Activated naive CD4-positive, alpha-beta T cell (primary cell): ENCODE measurements at places on chromosomes 11 and 22.

- DNase-seq: no peak
These were observed 27.0 kb downstream of the KCNJ1 start for GRCh38 chr11:128840137-128840536.

- no peak for DNase-seq
These were observed 3.1 kb upstream of the IL10RA start for GRCh38 chr11:117983163-117983475.

DNA sequence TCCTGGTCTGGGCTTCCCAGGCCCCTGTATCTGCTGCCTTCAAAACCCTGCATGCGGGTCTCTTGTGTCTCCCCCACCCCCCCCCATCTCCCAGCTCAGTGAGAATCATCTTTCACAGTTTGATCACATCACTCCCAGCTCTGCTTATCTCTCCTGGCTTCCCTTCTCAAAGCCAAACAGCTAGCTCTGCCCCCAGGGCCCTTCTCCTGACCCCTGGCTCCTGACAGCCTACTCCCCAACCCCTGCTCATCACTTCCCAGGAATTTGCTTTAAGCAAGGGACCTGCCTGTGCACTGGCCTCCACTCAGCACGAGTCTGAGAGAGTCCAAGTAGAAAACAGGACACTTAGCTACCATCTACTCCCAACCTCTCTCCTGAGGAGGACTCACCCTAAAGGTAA lies 342.7 kb downstream of the TENM4 start:
- DNase-seq: no peak

DNA sequence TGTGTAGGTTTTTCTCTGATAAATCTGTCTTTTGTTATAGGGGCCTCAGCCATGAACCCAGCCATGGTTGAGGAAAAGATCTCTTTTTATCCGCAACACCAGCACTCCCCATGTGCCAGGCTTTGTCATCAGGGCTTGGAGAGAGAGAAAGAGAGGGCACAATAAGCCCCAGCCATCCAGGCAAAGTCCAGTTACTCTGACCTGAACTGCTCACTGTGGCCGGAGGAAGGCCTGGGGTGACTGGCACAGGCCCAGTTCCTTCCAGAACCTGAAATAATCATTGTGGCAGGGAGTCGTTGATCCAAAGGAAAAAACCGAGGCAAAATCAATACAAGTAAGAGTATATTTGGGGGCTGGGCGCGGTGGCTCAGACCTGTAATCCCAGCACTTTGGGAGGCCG lies 3.9 kb upstream of the ARHGAP8 start:
- DNase-seq: no peak

- DNase-seq: no peak
These were observed 33.1 kb downstream of the CCDC15 start for GRCh38 chr11:124987096-124987495.

DNA sequence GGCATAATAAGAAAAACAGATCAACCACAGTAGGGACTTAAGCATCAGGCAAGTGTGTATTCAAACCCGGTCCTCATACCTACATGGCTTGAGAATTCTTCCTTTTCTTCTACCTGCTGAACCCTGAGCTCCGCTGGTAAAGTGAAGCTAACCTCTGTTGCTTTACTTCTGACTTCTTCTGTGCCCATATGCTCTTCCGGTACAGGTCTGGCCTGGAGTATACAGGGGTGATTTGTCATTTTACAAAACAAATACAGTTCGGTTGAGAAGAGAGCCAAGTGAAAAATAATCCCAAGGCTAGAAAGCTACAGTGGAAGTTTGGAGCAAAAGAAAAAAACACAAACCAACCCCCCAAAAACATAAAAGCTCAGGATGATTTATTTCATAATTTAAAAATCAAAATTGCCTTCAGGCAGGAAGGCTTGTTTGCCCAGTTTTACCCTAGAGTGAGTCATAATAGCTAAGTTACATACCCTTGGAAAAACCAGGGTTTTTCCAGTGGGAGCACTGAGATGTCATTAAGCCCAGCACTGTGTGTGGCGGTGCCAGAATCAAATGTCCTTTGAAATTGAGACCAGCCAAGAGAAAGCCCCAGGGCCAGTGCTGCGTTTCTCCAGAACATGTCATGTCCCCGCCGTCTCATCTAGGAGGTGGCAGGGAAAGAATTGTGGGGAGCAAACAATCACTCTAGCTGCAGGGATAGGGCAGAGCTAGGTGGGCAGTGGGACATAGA lies 305.5 kb upstream of the ISX start:
- no peak for DNase-seq

GRCh38 chr22:27097506-27097905 lies 440.1 kb downstream of the MIAT start:
- no peak for DNase-seq

DNA sequence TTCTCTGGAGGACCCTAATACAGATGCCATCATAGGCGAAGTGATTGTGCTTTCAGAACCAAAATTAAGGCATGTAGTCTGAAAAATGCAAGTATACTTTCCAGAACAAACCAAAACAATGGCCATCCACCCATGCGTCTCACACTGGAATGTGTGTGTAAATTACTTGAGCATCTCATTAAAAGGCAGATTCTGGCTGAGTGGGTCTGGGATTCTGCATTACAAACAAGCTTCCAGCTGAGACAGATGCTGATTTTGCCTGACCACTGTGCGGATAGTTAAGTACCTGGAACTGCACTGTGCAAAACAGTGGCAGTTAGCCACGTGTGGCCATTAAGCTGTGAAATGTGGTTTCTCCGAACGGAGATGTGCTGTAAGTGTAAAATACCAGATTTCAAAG lies 26.2 kb downstream of the RRP7A start:
- no peak for DNase-seq

- no peak for DNase-seq
These were observed 100.3 kb upstream of the AKIP1 start for GRCh38 chr11:8810540-8811301.

DNA sequence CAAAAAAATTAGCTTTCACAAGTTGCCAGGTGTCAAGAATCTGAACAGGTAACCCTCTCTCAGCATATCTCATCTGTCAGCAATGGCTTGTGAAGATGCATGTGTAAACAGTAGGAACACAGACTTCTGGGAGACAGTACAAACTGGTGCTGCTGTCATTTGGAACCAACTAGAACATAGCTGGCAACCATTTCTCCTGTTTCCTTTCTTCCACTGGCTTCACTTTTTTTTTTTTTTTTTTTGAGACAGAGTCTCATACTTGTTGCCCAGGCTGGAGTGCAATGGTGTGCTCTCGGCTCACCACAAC lies 2.1 kb upstream of the PIK3C2A start:
- no peak for DNase-seq

DNA sequence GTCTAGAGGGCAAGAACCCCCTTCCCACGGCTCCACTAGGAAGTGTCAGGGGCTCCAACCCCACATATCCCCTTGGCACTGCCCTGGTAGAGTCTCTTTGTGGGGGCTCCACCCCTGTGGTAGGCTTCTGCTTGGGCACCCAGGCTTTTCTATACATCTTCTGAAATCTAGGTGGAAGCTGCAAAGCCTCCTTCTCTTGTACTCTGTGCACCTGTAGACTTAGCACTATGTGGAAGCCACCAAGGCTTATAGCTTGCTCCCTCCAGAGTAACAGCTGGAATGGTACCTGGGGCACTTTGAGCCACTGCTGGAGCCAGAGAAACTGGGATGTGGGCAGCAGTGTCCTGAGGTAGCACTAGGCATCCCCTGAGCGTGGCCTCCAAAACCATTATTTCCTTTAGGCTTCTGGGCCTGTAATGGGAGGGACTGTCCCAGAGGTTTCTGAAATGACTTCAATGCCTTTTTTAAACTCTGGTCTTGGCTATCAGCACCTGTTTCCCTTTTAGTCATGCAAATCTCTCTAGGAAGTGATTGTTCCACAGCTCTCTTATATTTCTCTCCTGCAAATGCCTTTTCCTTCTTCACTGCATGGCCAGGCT lies 68.4 kb downstream of the TRAF6 start:
- no peak for DNase-seq

DNA sequence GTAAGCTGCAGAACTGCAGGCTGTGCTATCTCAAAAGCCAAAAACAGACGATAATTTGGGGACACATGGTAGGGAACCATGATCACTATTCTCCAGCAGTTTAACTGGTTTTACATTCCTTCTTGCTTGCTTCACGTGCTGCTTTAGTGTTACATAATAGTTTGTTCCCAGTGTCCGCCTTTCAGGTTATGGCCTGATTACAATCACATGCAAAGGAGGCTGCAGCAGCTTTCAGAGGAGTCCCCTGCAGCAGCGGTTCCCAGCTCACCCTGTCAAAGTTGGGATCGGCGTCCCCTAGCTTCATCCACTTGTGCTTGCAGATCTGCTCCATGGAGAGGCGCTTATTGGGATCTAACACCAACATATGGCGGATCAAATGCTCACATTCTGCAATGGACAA lies 39.2 kb upstream of the APOA1 start:
- no peak for DNase-seq

DNA sequence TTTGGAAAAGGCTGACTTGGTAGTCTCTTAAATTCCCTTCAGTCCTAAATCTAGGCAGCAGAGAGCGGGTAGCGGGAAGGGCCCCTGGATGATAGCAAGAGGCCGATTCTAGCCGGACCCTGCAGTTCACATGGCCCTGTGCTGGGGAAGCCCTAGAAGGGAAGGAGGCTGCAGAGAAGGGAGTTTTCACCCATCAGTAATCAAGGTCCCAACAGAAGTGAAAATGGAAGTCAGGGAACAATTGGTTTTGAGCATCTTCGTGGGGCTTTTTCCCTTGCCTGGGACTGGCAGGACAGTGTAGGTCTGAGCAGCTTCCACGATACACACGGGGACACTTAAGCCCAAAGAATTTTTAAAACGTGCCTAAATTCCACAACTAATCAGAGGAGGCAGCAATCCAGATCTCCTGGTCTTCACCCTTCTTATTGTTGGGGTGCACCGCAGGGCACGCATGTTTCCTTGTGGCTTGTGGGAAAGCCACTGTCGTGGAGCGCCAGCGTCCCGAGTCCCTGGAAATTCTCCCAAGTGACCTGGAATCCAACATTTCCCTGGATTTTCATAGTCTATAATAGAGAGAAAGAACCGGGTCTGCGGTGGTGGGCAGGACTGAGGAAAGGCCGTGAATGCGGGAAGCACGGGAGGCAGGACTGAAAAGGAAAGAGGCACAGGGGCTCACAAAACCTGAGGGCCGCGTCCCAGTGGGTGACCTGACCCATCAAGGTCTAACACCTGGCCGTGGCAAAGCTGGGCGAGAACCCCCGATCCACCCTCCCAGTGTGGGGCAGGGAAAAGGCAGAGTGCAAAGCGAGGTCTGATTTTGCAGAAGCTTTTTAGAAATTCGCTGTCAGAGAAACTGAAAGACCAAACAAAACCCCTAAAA lies 846 bp upstream of the OAF start:
- DNase-seq: no peak

GRCh38 chr11:45087086-45087899 lies 59.1 kb upstream of the PRDM11 start:
- no peak for DNase-seq

- DNase-seq: no peak
These were observed 3.1 kb upstream of the PANX1 start for GRCh38 chr11:94125407-94126115.

DNA sequence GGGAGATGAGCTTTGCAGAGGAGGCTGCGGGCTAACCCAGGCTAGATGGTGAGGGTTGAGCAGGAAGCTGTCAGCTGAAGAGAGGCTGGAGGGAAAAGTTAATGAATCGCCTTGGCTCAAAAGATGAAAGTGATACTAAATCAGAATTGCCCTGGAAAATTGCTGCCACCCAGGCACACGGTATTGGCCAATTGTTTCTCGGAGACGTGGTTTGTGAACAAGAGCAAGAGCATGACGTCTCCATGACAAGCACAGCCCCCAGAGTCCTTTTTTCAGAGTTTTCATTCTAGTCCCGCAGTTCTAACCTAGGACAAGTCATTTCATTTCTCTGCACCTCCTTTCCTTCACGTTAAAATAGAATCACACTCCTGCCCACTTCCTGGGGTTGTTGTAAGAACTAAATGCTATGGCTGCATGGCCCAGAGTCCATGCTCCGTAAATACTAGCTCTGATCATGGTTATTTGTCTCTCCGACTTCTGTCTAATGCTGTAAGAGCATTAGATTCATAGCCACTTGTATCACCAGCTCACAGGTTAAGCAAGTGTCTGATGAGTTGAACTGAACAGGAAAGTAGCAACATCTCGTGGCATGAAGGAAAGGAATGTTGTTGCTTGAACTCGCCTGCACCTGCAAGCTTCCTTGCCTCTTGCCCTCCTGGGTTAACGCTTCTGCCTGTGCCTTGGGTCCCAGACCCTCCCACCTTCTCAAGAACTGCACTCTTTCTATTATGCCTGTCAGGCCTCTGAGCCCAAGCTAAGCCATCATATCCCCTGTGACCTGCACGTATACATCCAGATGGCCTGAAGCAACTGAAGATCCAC lies 33.8 kb upstream of the NUP50 start:
- no peak for DNase-seq

DNA sequence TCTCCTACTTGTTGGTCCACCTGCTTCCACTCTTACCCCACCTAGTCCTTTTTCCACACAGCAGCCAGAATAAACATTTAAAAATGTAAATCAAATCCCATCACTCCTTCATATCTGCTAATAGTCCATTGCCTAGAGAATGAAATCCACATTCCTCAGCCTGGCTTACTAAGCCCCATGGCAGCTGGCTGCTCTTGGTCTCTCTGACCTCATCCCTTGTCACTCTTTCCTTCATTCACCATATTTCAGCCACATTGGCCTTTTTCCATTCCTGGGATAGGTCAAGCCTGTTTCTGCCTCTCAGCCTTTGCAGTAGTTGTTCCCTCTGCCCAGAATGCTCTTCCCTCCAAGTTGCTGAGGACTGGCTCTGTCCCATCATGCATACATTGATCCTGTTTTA lies 512.8 kb downstream of the INSC start:
- DNase-seq: no peak

DNA sequence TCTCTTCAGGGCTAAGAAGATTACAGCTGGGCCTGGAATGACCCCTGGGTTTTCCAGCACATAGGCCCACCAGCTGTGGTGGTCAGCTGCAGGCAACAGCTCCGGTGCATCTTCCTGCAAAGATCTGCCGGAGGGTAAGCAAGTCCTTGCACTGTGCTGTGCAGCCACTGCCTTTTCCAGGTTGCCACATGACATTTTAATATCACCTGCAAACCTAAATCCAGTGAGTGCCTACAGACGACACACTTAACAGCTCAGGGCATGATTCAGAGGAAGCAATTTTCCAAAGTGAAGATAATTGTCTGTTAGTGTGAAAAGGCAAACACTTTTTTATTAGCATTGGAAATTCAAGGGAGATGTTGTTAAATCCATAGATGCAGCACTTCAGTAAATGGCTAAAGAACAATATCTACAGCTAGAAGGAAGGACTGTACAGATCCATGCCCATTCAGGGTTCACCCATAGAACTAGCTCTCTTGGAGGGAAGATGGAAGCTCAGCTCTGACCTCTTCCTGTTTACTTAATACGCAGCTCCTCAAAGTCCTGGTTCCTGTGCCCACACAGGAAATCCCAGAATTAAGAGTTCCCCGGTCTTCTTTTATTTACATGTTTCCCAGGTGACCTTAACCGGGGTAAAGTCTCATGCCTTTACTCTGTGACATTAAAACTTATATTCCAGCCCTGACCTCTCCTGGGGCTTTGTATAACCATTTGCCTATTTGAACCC lies 13.3 kb upstream of the NRIP3 start:
- no peak for DNase-seq

- no peak for DNase-seq
These were observed 148.9 kb downstream of the TBC1D22A start for GRCh38 chr22:46911346-46911745.
